Muscle of leg (tissue), 16 donors: ENCODE measurements at places on chromosomes 13 and 19. TPM values are rescaled to one million over a fixed set of nuclear protein-coding genes. Genes with fewer than 3 reads are reported as not detected.

DNA sequence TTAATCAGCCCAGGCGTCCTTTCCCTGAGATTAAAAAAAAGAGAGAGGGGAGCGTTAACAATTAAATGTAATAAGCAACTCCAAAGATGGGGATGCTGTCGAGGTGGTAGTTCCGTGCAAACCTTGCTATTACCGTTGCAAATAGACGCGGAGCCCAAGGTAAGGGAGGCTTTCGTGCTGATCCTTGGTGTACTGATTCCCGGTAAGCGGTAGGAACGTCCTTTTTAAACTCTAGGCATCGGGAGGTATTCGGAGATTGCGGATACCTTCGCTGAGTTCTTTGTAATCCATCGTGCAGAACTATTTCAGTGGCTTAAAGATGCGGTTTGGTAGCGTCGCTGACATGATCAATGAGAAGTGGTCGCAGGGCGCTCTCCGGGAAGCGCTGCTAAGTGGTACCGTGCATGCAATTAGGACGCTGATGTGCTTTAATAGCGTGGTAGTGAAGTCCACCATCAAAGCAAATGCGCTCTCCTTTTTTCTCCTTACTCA is 3.1 kb downstream of the SLITRK5 start:
- peaks cover 12% of the 10 kb centered on the region for H3K4me1 ChIP-seq
- no peak overlapping the region for H3K27ac ChIP-seq
- H3K27me3 ChIP-seq, result peaks cover 51% of the 10 kb centered on the region
- H3K36me3 ChIP-seq, result peaks cover 10% of the 10 kb centered on the region
- no peak for DNase-seq

GRCh38 chr13:104968876-104969275 is 1566.6 kb downstream of the EFNB2 start:
- H3K36me3 ChIP-seq, result no peaks in the 10 kb centered on the region
- H3K27me3 ChIP-seq, result no peaks in the 10 kb centered on the region
- H3K4me3 ChIP-seq, result no peak overlapping the region
- DNase-seq, result no peak

GRCh38 chr13:108495646-108496361 is 133.6 kb upstream of the MYO16 start:
- H3K36me3 ChIP-seq, result no peaks in the 10 kb centered on the region
- peak; percentile 38 for DNase-seq
- H3K4me3 ChIP-seq, result peak overlapping the region; percentile 49
- peaks cover 28% of the 10 kb centered on the region for H3K27me3 ChIP-seq
- peak overlapping the region; percentile 21 for H3K27ac ChIP-seq
- peaks cover 8% of the 10 kb centered on the region for H3K4me1 ChIP-seq

DNA sequence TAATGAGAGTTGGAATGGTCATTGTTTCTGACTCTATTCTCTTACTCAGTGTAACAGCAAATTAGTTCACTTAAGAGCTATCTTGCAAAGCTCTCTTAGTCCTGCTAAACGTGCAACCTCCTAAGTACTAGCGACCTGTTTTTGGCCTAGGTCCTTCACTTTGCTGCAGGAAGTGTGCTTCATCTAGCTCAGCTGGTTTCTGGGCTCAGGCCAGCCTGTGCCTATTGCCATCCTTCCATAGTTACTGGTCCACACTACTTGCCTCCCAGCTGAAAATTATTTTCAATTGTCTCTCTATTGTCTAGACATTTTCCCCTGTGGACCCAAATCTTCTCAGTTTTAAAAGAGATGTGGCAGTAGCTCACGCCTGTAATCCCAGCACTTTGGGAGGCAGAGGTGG is 561.3 kb downstream of the FGF9 start:
- no peaks in the 10 kb centered on the region for H3K4me1 ChIP-seq
- H3K36me3 ChIP-seq, result no peaks in the 10 kb centered on the region
- no peak overlapping the region for H3K27ac ChIP-seq
- no peak for DNase-seq
- H3K27me3 ChIP-seq, result no peaks in the 10 kb centered on the region

DNA sequence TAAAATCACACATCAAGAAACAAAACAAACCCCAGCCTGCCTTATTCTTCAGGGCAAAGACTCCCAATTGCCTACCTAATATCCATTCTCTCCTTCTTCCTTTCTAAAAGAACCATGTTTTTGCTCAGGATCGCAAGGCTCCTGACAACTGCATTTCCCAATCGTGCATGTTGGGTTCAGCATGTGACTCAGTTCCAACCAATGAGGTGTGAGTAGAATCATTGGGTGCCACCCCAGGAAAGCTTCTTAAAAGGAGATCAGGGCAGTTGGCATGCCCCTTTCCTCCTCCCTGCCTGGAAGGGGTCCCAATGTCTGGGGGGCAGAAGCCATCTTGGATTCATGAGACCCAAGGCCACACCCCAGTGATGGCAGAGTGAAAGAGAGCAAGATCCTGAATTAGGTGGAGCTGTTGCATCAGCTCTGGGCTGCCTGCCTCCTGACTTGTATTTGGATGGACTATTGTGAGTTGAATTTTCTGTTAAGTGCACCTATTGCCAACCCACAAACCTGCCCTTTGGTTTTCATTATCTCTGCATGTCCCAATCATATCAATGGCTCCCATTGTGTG is 26.0 kb upstream of the UBAC2 start:
- no peak overlapping the region for H3K4me3 ChIP-seq
- peaks cover 7% of the 10 kb centered on the region for H3K4me1 ChIP-seq
- no peak for DNase-seq

DNA sequence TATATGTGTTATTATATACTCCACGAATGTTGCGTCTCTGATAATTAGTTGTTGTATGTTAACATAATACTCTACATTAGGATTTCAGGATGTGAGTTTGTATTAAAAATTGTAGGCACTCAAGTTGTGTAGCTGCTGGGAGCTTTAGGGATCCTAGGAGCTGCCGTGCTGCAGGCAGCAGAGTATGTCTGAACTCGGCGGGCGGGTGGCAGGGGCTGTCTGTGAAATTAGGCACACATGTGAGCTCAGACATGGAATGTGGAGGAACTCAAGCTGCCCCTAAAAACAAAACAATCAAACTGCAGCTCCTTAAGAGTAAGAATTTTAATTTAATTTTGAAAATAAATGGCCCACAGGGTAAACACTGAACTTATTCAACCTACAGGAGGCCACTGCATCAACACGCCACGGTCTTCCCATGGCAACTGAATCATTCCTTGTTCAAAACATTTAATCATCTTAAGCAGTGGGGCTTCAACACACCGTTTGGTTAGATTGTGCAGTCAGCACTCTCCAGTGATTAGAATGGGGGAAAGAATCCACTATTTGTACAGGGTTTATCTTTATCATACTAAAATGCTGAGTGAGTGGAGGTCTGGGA is 22.7 kb downstream of the SERTM1 start:
- H3K27me3 ChIP-seq, result peaks cover 3% of the 10 kb centered on the region
- H3K36me3 ChIP-seq, result no peaks in the 10 kb centered on the region
- no peak overlapping the region for H3K4me3 ChIP-seq
- H3K4me1 ChIP-seq, result no peaks in the 10 kb centered on the region

DNA sequence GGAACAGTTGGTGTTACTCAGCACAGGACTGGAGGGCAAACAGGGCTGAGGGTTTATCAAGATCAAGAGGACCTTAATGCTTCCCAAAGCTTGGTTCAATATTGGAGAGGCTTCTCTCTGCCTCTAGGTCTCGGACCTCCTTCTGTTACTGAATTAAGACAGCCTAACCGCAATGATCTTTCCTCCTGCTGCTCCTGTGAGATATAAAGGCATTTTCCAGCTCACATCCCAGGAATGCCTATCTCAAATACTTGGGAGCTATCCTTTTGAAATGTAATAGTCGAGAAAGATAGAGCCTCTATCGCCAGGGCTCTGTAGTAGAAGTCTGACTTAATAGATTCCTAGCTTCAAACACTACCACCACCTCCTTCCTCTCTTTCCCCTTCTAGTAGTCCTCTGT is 1475.0 kb downstream of the SLITRK1 start:
- H3K27me3 ChIP-seq, result no peaks in the 10 kb centered on the region
- DNase-seq, result no peak
- no peaks in the 10 kb centered on the region for H3K4me1 ChIP-seq
- no peak overlapping the region for H3K27ac ChIP-seq
- H3K36me3 ChIP-seq, result no peaks in the 10 kb centered on the region

GRCh38 chr19:17419621-17420474 is at the start of gene MVB12A:
Gene MVB12A, plus strand, starts transcription at chr19:17420047. Its CDS starts 89 bp downstream, at chr19:17420136.
- H3K27me3 ChIP-seq, result no peaks in the 10 kb centered on the region
- peak within 1 kb of the TSS; percentile 52 for H3K4me3 ChIP-seq
- peaks cover 14% of the 10 kb centered on the region for H3K36me3 ChIP-seq
- peak within 1 kb of the TSS; percentile 94 for H3K27ac ChIP-seq

DNA sequence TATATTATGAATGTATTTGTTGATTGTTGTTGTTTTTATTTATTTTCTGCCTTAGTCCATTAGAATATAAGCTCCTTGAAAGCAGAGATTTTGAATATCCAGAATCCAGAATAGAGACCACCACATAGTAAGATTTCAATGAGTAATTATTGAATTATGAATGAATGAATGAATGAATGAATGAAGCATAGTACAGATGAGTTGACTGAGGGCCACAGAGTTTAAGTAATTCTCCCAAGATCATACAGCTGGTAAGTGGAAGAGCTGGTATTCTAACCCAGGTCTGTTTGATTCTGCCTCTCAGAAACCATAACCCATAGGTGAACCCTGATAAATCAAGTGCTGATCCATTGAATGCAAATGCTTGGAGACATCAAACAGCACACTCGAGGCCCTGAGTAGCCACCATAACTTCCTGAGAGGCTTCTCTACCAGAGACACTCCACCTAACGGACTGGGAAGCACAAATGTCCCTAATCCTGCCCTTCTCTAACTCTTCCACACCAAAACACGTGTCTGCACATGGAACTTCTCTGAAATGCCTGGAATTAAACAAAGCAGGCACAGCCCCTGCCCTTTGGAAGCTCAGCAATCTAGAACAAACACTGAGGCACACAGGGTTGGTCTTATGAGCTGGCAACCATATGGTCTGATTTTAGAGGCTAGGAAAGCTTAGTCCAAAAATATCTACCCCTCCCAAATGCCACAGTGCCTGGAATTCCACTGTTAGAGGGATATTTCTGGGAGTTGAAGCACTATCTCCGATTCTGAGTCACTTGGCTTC is 190.1 kb downstream of the FOXO1 start:
- DNase-seq, result peak; percentile 37
- no peaks in the 10 kb centered on the region for H3K36me3 ChIP-seq
- no peak overlapping the region for H3K4me3 ChIP-seq
- no peaks in the 10 kb centered on the region for H3K27me3 ChIP-seq
- H3K27ac ChIP-seq, result peak overlapping the region; percentile 33

DNA sequence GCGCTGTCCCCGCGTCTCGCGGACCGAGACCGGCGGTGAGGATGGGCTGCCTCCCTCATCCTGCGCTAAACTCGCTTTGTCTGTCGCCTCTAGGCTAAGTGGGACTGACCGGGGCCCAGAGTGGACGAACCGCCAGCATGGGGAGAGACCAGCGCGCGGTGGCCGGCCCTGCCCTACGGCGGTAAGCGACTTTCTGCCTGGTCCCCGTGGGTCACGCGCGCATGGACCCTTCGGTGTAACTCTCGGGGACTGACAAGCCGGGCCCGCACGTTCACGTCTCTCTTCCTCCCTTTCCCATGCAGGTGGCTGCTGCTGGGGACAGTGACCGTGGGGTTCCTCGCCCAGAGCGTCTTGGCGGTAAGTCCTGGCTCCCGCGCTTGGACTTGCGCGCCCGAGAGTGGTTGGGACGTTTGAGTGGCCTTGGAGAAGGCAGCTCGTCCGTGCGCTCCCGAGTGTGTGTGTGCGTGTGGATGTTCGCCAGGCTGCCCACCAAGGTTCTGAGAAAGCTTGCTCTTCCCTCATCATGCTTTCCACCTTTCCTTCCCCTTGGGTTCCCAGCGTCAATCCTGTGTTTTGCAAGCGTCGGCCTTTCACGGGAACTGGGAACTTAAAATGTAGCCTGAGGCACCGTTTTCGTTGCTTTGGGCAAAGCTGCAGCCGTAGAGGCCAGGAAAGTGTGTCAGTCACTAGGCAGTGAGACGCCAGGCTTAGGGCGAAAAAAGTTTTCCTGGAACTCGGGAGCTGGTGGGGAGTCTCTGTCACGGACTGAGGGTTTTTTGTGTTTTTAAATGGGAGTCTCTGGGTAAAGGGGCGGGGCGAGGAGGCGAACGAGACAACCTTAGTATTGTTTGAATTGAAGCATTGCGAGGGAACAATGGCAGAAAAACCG is 927 bp downstream of the COL4A2 start:
- DNase-seq, result peak; percentile 85
- H3K36me3 ChIP-seq, result peaks cover 36% of the 10 kb centered on the region
- peaks cover 49% of the 10 kb centered on the region for H3K4me1 ChIP-seq
- H3K27me3 ChIP-seq, result no peaks in the 10 kb centered on the region
- peak overlapping the region; percentile 88 for H3K4me3 ChIP-seq
- peak overlapping the region; percentile 90 for H3K27ac ChIP-seq

DNA sequence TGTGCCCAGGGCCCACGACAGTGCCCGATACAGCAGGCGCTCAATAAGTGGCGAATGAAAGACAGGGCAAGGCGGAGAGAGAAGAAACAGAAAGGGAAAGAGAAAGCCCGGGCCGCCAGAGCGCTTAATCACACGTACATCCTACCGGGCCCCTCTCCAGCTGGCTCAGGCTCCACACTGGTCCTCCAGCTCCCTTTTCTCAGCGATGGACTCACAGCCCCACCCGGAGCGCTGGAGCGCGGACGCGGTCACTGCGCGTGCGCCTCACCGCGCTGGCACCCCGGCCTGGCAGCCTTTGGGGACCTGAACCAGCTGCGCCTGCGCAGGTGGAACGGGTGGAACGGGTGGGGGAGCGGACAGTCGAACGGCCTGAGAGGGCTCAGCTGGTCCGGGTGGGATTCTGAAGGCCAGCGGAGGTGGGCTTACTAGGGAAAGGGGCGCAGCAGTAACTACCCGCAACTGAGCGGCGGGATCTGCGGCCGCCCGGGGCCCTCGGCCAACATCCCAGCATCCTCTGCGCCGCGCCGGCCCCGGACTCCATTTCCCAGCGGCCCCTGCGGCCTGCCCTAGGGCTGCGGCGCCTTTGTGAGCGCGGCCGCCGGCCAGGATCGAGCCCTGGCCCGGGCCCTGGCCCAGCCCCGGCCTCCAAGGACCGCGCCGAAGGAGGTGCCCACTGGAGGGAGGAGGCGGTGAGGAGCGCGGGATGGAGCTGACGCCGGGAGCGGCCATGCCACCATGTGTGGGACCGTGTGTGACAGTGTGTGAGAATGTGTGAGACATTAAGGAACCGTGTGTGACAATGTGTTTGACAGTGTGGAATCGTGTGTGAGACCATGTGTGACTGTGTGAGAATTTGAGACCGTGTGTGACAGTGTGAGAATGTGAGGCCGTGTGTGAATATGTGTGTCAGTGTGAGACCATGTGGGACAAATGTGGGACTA is at the start of gene ZNF583:
Gene ZNF583 (plus strand): TSS at position 569 of the 941 bp plus-strand sequence. CDS start 2,783 bp downstream, outside the sequence.
- H3K4me3 ChIP-seq, result peak within 1 kb of the TSS; percentile 93
- H3K27ac ChIP-seq, result peak within 1 kb of the TSS; percentile 99
- no peaks in the 10 kb centered on the region for H3K27me3 ChIP-seq

- no peak overlapping the region for H3K4me3 ChIP-seq
Observed at GRCh38 chr19:46890423-46891170, 29.8 kb downstream of the ARHGAP35 start.

- H3K36me3 ChIP-seq, result no peaks in the 10 kb centered on the region
- no peaks in the 10 kb centered on the region for H3K4me1 ChIP-seq
- no peak overlapping the region for H3K4me3 ChIP-seq
- H3K27ac ChIP-seq, result no peak overlapping the region
- no peak for DNase-seq
Observed at GRCh38 chr19:30978639-30979038, 370.6 kb downstream of the TSHZ3 start.

GRCh38 chr13:110371550-110372465 is 64.7 kb downstream of the COL4A2 start:
- peak overlapping the region; percentile 80 for H3K27ac ChIP-seq
- H3K4me3 ChIP-seq, result no peak overlapping the region
- peaks cover 6% of the 10 kb centered on the region for H3K36me3 ChIP-seq
- peak; percentile 74 for DNase-seq

The ZNF560 gene
- total RNA-seq, result 0.13 TPM

The ZNF492 gene
- 1.4 TPM for total RNA-seq

The LGALS7 gene
- 0.22 TPM for total RNA-seq

The ELOF1 gene
- total RNA-seq, result 32.3 TPM

The THSD1 gene
- 20.7 TPM for total RNA-seq

The BEST2 gene
- not detected for total RNA-seq
